Activated CD4-positive, alpha-beta T cell treated with anti-CD3 and anti-CD28 coated beads, Interleukin-2, amount 50 U/mL, for 16 hours (primary cell): ENCODE measurements at places on chromosomes 2 and 18.

DNA sequence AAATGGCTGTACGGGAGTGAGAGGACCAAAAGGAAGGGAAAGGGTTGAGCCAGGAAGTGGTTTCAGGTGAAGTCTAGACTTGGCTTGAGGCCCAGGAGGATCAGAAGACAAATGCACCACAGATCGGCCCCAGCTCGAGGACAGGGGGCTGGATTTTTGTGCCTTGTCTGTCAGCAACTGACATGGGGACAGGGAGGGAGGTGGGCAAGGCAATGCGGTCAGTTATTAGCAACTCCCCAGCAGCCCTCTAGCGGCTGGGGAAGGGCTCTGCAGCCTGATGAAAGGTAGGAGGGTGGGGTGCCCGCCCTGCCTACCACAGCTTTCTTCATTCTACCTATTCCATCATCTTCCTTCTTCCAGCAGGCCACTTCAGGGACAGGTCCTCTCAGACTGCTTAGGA lies 50.0 kb downstream of the CPO start:
- DNase-seq = no peak

GRCh38 chr18:80106482-80107051 lies 2.5 kb upstream of the ADNP2 start:
- DNase-seq = no peak

- no peak for DNase-seq
Observed at GRCh38 chr2:239047420-239047819, 199.5 kb downstream of the TWIST2 start.

DNA sequence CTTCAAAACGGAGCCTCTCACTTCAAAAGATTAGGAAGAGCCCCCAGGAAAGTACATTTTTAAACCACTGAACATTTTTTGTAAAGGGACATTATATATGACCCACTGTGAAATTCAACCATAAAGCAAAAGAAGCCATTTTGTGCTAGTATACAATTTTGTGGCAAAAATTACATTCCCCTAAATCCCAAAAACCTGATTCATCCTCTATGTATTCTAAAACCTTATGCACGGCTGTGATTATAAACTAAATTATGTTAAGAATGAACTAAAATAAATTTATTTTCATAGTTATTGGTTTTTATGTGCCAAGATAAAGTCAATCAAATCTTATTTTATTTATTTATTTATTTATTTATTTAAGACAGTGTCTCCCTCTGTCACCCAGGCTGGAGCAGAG lies 48.5 kb downstream of the RTN4 start:
- DNase-seq = no peak

DNA sequence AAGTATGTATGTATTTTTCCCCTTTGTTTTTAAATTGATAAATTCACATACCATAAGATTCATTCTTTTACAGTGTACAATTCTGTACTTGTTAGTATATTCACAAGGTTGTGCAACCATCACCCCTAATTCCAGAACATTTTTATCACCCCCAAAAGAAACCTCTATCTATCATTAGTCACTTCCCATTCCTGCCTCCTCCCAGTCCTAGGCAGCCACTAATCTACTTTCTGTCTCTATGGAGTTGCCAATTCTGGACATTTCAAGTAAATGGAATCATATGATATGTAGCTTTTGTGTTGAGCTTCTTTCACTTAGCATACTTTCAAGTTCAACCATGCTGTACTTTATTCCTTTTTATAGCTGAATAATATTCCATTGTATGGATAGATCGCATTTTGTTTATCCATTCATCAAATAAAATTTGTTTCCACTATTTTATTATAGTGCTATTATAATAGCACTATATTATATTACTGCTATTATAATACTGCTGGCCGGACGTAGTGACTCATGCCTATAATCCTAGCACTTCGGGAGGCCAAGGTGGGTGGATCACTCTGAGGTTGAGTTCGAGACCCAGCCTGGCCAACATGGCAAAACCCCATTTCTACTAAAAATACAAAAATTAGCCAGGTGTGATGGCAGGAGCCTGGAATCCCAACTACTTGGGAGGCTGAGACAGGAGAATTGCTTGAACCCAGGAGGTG lies 10.9 kb downstream of the STARD7 start:
- DNase-seq = no peak

- DNase-seq = no peak
Observed at GRCh38 chr18:74795751-74796150, 198.1 kb downstream of the ZNF407 start.

DNA sequence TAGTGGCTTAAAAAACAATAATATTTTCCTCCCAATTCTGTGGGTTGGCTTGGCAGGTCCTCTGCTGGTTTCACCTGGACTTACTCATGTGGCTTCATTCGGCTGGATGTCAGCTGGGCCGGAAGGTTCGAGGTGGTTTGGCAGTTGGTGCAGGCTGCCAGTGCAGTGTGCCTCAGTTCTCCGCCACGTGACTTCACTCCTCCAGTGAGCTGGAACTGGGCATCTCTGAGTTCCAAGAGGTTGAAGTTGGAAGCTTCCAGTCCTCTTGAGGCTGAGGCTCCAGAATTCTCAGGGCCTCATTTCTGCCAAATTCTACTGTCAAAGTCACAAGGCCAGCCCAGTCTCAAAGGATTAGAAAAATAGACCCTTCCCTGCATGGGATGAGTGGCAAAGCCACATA lies 83.4 kb upstream of the B3GNT7 start:
- no peak for DNase-seq

DNA sequence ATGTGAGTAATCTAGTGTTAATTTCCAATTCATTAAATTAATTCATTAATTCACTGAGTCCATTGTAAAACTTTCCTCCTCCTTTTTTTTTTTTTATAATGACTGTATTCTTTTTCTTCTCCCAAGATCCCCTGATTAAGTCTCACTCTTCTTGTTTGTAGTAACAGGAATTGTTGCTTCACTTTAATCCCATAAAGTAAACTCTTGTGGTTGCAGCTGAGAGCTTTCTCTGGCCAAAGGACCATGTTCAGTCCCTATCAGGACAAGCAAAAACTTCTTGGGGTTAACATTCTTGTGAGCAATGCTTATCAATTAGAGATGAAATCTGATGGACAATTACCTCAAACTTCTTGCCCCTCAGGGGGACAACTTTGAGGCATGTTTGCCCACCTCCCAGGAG lies 400.2 kb upstream of the SPHKAP start:
- DNase-seq = no peak

DNA sequence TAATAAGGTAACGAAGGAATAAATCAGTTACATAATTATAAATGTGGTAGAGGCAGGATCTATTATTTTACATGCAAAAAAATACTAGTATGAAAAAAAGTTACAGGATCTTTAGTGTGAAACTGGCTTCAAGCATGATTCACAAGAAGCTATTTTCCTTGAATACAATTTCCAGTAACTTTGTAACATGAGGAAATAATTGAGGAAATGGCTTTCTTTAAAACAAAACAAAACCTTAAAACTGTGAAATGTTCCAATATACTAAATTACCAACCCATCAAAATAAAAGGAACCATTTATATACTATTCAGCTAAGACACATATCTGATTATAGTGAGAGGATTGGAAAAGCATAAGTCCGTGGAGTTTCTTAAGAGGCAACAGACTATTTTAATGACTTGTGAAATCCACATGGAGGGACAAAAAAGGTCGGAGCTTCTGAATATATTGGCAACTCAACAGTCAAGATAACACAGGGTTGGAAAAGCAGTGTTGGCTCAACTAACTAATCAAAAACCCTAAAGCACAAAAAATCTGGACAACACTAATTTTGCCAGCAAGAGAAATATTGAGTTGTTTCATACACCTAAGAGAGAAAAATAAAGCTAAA lies 10.6 kb downstream of the IRS1 start:
- no peak for DNase-seq

DNA sequence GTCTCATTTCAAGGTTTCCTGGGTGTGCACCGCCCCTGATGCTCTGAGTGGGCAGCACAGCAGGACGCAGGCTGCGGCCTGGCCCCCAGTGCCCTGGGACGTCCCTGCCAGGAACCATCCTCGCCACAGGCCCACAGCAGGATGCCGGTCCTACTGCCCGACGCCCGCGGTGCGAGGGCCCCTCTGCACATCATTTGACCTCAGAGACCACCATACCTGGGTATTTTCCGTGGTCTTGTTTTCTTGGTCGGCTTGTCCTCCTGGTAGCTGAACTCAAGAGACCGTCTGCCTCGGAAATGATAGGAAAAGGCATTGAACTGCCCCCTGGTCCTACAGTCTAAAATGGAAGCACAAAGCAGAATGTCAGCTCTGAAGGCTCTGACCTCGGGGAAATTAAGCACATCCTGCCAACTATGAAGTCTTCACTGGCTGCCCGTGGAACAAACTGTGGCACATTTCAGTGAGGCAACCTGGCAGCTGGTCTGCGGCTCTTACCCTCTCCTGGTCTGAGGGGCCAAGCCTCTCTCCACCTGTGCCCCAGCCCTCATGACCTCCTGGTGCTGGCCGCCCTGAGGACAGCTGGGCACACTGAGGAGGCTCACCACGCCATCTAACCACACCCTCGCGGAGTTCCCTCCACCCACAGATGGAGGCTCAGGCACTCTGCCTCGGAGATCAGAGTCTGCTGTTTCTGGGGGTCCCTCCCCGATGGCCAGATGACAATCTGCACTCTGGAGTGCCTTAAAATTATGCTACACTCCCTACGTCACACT lies 105.0 kb downstream of the PXDN start:
- DNase-seq = no peak

GRCh38 chr2:175887776-175888175 lies 114.3 kb downstream of the LNPK start:
- no peak for DNase-seq

DNA sequence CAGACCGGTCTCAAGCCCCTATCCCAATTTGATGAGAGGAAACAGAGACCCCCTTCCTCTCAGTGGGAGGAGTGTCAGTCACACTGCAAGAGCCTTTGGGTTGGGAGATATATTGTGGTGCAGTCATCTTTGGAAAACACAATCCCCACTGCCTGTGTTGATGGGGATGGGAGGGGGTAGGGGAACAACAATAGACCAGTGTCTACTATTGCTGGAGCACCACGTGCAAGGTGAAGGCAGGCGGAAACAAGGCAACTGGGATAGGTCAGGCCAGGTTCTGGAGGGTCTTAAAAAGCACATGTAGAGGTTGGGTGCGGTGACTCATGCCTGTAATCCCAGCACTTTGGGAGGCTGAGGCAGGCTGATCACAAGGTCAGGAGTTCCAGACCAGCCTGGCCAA lies 127.9 kb downstream of the ZFP36L2 start:
- DNase-seq = no peak

GRCh38 chr2:235639428-235639773 lies 145.6 kb downstream of the AGAP1 start:
- DNase-seq = no peak

DNA sequence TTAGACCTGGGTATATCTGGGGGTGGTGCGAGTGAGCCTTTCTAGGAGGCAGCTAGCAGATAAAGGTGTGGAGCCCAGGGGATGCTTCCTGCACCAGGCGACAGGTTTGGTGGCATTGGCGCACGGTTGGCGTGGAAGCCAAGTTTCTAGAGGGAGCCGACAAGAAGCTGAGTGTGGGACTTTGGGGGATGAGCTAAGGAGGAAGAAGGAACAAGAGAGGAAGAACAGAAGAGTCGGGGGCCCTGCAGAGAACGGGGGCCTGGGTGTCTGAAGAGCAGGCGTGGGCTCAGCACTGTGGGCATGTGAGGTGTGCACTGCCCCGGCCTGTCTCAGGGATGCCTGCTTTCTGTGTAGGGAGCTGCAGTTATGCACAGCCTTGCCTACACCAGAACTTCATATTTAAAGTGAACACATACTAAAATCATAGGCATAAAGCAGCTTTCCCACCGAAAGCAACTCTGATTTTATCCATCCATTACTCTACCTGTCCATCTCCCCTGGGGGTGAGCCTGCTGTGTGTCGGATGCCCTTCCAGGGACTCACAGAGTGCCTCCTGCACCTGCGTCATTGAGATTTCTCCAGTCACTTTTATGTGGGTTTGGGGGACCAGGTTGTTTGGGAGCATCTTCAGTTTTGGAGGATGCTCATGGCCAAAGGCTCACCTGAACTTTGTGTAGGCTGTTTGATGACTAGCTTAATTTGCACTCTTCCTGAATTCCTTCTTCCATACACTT lies 149.7 kb downstream of the LDLRAD4 start:
- DNase-seq = no peak

GRCh38 chr2:212109217-212109616 lies 429.4 kb downstream of the ERBB4 start:
- DNase-seq = no peak

DNA sequence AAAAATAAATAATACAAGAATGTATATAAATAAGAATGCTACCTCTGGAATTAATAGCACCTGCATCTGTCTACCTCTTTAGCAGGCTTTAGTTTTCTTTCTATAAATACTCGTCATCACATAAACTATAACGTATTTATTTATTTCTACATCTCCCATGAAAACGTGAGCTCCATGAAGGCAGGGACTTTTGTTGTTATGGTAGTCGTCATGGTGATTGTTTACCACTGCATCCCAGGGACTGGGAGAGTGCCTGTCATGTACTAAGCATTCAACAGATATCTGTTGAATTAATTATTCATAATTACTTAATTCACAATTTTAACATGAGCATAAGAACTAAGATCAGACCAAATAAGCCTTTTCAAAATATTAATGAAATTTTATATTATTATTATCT lies 386.6 kb downstream of the NRXN1 start:
- DNase-seq = no peak
